Mammary microvascular endothelial cell (primary cell): ENCODE measurements at places on chromosomes 4 and X. TPM values are rescaled to one million over a fixed set of nuclear protein-coding genes. Genes with fewer than 3 reads are reported as not detected.

Gene MAGEA12
- not detected in 2 replicates for total RNA-seq

Gene GPM6B
- total RNA-seq: 0.25 and 0.47 TPM in 2 replicates

Gene ADH7
- total RNA-seq: not detected in 2 replicates

Gene CFAP47
- not detected in 2 replicates for total RNA-seq

Gene DCUN1D4
- 7.0 and 13.9 TPM in 2 replicates for total RNA-seq

Gene CXCL3
- 0.93 and 4.1 TPM in 2 replicates for total RNA-seq

Gene PAGE1
- not detected in 2 replicates for total RNA-seq

Gene POU3F4
- total RNA-seq: not detected in 2 replicates

Gene PROM1
- not detected in 2 replicates for total RNA-seq

Gene MUC7
- not detected in 2 replicates for total RNA-seq

Gene SMIM14
- total RNA-seq: 8.4 and 10.9 TPM in 2 replicates

Gene SMARCA1
- 8.0 and 8.4 TPM in 2 replicates for total RNA-seq

Gene MSANTD1
- total RNA-seq: 0.10 and 0.13 TPM in 2 replicates

Gene CABS1
- not detected in 2 replicates for total RNA-seq

Gene CTPS2
- total RNA-seq: 8.5 and 9.0 TPM in 2 replicates

Gene PAGE5
- not detected in 2 replicates for total RNA-seq

Gene NUP62CL
- total RNA-seq: not detected in 2 replicates

Gene IBSP
- not detected in 2 replicates for total RNA-seq

Gene DCX
- total RNA-seq: not detected in 2 replicates

Gene SMR3B
- not detected in 2 replicates for total RNA-seq

Gene LAGE3
- 39.2 and 46.4 TPM in 2 replicates for total RNA-seq

Gene TMEM144
- 2.8 and 4.5 TPM in 2 replicates for total RNA-seq

Gene SULT1E1
- 0.34 TPM in 1 of 2 replicates, not detected in the other for total RNA-seq

Gene TKTL1
- total RNA-seq: 0.07 and 0.44 TPM in 2 replicates
